ENCODE measurements at places on chromosomes 7 and 10. TPM values are rescaled to one million over a fixed set of nuclear protein-coding genes. Genes with fewer than 3 reads are reported as not detected.

SPDYE2 gene
- total RNA-seq = not detected

MRPS17 gene
- 34.0 TPM for total RNA-seq

SEMA3E gene
- total RNA-seq = 2.3 TPM

FAM180A gene
- total RNA-seq = not detected

LBX1 gene
- total RNA-seq = not detected

ANKRD1 gene
- 14.1 TPM for total RNA-seq

SEMA3A gene
- 5.8 TPM for total RNA-seq

REPIN1 gene
- 72.0 TPM for total RNA-seq

SPDYE9 gene
- total RNA-seq = not detected

PLCE1 gene
- 6.6 TPM for total RNA-seq

SPOCK2 gene
- total RNA-seq = 0.51 TPM

SLC13A1 gene
- total RNA-seq = not detected

IGF2BP3 gene
- 22.2 TPM for total RNA-seq

AKR1C2 gene
- 3,918 TPM for total RNA-seq

CFAP46 gene
- total RNA-seq = 1.5 TPM

ELMO1 gene
- total RNA-seq = 2.1 TPM

AQP1 gene
- total RNA-seq = 0.40 TPM

CTAGE8 gene
- total RNA-seq = not detected

FEZF1 gene
- not detected for total RNA-seq

MALRD1 gene
- not detected for total RNA-seq

TBX20 gene
- total RNA-seq = 1.2 TPM

FRMD4A gene
- 3.3 TPM for total RNA-seq

FAM25G gene
- not detected for total RNA-seq

PIP gene
- total RNA-seq = not detected

GALNT17 gene
- not detected for total RNA-seq

CYP2E1 gene
- not detected for total RNA-seq

LAMB4 gene
- 0.19 TPM for total RNA-seq

CALD1 gene
- total RNA-seq = 138 TPM

LRGUK gene
- 0.60 TPM for total RNA-seq

SEMA4G gene
- total RNA-seq = 9.3 TPM

CYCS gene
- total RNA-seq = 266 TPM

LMOD2 gene
- total RNA-seq = not detected

OR2A14 gene
- not detected for total RNA-seq

NPC1L1 gene
- total RNA-seq = 0.11 TPM

PLEKHS1 gene
- total RNA-seq = 0.03 TPM

TMEM140 gene
- 1.1 TPM for total RNA-seq

COL28A1 gene
- 0.60 TPM for total RNA-seq

FLNC gene
- 4.7 TPM for total RNA-seq

WDR11 gene
- 23.9 TPM for total RNA-seq

KDM7A gene
- total RNA-seq = 2.6 TPM

SPDYE2B gene
- not detected for total RNA-seq

OGDHL gene
- 0.13 TPM for total RNA-seq

CXCL12 gene
- total RNA-seq = 0.19 TPM

PAPOLB gene
- not detected for total RNA-seq

DRGX gene
- total RNA-seq = not detected

SRRM3 gene
- total RNA-seq = 12.0 TPM

WDFY4 gene
- total RNA-seq = not detected

All from A549 treated with GW870086 at 1 μM for 4 hours (cell line).